Effector CD4-positive, alpha-beta T cell (primary cell): ENCODE measurements at places on chromosomes 5 and 9.

GRCh38 chr5:159850160-159850559 lies 66.1 kb upstream of the ADRA1B start:
- no peak for DNase-seq

DNA sequence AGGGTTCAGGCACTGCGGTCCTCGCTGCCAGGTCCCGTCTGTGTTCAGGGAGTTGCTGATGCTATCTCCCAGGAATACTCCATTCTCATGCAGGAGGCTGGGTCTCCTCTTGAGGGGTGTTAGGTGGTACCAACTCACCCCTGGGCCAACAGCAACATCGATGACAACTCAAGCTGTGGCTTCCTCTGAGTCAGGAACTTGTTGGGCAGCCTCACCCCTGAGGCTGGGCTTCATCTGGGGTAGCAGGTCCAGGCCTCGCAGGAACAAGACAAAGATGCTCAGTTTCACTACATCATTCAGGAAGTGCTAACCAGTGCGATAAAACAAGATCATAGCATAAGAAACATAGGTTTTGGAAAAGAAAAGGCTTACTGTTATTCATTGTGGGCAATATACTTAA lies 125.9 kb downstream of the SYK start:
- no peak for DNase-seq

- no peak for DNase-seq
Observed at GRCh38 chr5:150052226-150052955, 34.0 kb downstream of the CSF1R start.

DNA sequence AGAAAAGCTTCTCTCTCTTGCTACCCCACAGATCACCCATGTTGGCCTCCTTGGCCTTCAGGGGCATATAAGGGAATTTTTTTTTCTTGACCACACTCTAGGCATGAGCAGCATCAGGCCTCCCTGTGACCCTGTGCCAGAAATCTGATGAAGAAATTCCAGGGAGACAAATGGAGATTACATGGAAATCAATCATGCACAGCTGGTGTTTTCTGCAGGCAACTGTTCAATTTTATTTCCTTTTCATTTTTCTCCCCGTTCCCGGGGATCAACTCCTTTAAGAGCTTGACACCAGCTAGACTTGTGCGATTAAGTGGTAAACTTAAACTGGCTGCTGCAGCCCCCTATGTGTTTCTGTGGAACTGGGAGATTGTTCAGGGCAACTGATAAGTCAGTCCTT lies 59.3 kb downstream of the GALNT10 start:
- DNase-seq: no peak

- DNase-seq: no peak
Observed at GRCh38 chr5:38463634-38464521, 92.6 kb downstream of the LIFR start.

DNA sequence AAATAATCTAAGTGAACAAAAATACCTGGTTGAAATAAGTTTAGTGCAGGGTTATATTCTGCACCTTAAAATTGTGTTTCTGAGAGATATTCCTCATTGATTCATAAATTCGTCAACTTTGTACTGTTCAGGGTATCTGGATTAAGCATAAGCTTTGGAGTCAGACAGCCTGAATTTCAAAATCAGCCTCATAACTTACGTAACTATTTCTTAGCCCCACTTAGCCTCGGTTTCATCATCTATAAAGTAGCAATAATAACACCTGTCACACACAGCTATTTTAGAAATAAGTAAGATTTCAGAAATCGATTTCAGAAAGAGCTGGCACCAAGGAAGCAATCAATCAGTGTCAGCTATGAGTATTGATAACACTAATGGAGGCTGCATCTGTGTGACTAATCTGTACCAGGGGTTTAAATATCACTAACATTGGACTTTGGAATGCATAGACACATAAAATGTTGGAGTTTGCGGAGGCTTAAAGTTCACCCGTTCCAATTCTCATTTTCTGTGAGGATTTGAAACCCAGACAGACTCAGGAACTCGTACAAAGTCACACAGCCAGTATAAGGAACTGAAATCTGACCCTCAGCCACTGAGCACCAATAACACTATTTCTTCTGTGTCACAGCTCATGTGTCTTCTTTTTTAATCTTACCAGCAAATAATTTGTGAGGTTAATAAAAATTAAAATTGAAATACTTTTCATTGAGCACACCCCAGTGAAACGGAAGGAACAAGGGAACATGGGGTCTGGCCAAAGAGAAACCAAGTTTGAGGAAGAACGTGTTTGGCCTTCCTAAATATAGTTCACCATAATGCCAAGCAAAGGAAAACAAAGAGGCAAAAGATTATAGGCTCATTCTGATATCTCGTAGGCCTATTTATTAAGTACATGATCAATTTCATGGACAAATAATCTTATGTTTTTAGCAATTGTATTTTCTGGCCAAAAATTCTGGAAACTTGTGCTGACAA lies 194.4 kb upstream of the PTGER4 start:
- DNase-seq: no peak

DNA sequence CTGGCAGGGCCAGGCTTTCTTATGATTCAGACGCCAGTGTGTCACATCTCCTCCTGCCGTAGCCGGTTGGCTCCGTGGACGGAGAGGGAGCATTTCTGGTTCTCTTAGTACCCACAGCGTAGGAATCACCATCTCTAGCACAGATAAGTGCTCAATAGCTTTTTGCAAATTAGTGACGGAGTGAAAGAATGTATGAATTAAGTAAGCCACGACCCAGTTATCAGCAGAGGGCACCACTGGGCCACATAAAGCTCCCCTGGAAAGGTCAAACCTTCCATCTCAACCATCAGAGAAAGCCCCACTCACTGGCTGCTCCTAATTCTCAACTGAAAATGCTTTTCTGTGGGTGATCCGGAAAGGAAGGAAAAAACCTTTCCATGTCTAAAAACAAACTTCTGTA lies 317.0 kb upstream of the ADCY2 start:
- no peak for DNase-seq

- DNase-seq: no peak
Observed at GRCh38 chr5:68720884-68721610, 372.8 kb upstream of the SLC30A5 start.

DNA sequence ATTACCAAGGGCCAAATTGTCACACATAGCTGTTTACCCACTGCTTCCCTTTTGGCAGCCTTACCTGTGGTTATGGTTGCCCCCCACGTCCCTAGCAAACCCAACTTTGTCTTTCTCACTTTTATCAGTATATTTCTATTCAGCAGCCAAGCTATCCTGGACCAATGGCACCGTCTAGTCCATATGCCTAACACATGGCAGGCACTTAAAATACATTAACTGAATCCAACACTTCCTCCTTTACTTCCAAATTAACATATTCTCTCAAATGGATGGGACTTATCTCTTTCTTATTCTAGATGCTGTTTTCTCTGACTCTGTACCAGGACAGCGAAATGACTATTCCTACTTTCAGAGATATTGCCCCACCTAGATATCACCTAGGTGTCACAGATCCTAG lies 50.9 kb upstream of the SLC44A1 start:
- no peak for DNase-seq

DNA sequence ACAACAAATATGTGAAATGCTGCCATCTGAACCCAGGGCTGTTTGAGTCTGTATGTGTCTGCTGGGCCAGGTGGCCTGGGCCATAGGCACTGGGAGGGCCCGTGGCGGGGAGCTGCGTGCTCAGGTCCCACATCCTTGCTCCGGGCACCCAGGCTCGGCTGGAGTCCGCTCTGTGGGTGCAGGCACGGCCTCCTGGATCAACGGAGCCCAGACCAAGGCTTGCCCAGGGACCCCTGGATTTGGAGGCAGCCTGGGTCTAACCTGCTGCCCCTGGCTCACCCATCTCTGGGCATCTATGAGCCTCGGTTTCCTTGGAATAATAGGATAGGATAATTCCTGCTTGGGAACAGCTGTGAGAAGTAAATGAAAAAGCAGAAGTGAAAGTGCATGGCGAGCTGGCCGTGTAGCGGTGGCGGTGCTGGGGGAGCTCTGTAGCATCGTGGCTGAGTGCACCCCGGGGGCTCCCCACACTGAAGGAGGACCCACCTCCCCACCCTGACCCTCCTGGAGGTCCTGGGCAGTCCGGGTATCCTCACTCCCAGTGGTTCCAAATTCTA lies 1.2 kb downstream of the CDHR2 start:
- DNase-seq: no peak

DNA sequence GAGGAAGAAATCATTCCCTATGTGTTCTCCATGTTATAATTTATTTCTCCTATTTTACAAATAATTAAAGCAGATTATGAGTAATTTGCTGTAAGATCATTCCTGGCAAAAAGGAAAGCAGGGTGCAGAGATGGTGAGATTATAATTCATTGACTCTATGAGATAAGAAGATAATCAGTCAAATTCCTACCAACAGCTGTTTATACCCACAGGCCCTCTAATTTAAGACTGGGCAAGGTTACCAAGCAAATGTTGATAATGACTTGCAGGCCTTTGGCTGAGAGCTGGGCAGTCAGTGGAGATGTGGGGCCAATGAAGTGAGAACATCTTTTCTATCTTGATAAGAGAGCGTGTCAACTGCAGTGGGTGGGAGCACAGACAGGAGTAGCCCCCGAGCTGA lies 222.7 kb downstream of the ICE1 start:
- DNase-seq: no peak

DNA sequence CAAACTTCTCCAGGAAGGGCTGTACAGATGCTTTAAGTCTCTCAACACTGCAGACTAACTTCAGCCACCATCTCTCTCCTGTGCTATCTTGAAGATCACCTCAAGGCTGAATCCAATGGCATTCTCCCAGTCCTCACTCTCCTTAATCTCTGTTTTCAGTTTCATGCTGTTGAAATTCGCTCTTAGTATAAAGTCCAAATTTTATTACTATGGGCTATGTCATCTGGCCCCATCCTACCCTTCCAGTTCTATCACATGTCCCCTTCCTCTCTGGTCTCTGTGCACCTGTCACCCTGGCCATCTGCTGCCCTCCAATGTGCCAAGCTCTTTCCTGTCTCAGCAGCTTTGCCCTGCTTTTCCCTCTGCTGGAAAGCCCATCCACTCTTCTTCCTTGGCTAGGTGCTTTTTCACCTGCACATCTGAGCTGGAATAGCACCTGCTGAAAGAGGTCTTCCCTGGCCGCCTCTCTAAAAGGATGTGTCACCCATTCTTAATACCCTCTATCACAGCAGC lies 284.7 kb upstream of the MAP3K1 start:
- DNase-seq: no peak

GRCh38 chr9:96219900-96220257 lies 82.1 kb downstream of the HSD17B3 start:
- DNase-seq: no peak

DNA sequence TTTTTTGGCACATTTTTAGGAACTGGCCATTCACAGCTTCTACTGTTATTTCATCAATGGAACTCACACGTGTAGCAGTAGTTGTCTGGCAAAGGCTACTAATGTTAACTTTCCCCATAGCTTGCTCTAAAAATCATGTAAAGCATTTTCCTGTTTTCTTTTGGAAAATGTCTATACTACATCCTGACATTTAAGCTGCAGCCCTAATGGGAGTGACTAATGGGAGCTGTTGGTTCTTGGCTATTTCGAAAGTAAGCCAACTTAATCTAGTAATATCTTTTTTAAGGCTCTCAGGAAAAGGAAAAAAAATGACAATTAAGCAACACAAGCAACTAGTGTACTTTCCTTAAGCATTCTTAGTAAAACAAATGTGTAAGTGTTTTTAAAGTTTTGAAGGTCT lies 169.2 kb downstream of the SLC12A2 start:
- no peak for DNase-seq

DNA sequence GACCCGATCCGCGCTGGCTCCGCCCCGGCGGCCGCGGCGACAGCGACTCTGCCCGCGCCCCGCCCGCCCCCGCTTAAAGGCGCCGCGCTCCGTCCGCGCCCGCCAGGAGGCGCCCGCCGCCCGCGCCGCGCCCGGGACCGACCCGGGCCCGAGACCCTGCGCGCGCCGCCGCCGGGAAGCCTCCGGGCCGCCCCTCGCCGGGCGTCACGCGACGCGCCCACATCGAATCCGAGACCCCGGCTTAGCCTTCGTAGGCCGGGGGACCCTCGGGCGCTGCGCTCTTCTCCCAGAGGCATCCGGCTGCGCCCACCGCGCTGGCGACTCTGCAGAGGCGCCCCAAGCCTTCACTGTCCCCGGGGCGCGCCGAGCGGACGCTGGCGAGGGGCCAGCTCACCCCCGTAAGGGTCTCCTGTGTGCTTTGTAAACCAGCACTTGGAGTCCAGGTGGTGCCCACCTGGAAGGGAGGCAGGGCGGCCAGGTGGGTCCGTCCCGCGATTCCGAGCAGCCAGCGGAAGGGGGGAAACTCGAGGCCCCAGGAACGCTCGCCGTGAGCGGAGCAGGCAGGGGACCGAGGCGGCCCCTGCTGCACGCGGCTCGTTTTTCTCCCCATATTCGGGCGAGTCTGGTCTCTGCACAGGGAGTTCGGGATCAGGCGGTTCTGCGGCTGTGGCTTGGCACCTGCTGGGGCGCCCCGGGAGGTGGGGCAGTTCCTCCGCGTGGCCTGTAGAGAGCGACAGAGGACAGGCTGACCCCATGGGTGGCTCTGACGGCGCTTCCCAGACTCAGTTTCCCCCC lies 423 bp upstream of the ABCA2 start:
- peak; percentile 60 for DNase-seq

GRCh38 chr5:53313145-53313544 lies 167.3 kb upstream of the FST start:
- no peak for DNase-seq
